ENCODE measurements at places on chromosomes 1 and 21. TPM values are rescaled to one million over a fixed set of nuclear protein-coding genes. Genes with fewer than 3 reads are reported as not detected.
A peak's percentile ranks its signal among the peaks of the same experiment; 100 is the strongest.

Gene SEMA6C
- 12.3 TPM for total RNA-seq

Gene CYYR1
- not detected for total RNA-seq

Gene RAB25
- total RNA-seq: 36.7 TPM

Gene RUNX3
- 5.3 TPM for total RNA-seq

Gene RGS18
- total RNA-seq: 4.0 TPM

Gene PLEKHN1
- total RNA-seq: 0.29 TPM

Gene RNASEL
- total RNA-seq: 8.0 TPM

Gene CRP
- total RNA-seq: not detected

Gene UCK2
- 39.1 TPM for total RNA-seq

DNA sequence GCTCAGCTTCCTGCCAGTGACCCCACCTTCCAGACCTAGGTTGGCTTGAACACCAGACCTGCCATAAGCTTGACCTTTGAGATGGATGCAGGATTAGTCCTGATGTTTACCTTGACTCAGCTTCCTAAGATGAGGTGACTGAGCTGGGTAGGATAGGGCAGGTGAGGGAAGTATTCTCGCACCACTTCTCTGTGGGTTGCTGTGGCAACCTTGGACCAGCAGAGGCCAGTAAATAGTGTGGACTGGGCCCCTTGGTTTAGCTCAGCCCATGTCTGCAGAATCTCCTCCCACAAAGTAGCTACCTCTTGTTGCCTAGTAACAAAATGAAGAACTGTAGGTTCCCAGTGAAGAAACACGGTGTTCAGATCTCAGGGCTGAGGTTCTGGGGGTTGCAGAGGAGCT is 8.4 kb downstream of the RPS6KA1 start:
- H3K4me1 ChIP-seq: peaks cover 26% of the 10 kb centered on the region
- H3K36me3 ChIP-seq: peaks cover 7% of the 10 kb centered on the region
- peak; percentile 60 for DNase-seq
- H3K4me3 ChIP-seq: no peak overlapping the region
- no peak overlapping the region for H3K27ac ChIP-seq

DNA sequence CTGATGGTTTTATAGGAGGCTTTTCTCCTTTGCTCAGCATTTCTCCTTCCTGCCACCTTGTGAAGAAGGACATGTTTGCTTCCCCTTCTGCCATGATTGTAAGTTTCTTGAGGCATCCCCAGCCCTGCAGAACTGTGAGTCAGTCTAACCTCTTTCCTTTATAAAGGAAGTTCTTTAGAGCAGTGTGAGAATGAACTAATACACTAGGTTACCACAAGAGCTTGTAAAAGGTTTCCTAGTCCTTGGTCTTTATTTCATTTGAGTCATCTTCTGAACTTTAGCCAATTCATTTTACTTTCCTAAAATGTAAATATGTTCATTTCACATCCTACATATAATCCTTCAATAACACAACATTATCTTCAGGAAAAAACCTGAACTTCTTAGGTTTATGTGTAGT is 365.3 kb downstream of the HHIPL2 start:
- H3K4me3 ChIP-seq: no peak overlapping the region
- no peak overlapping the region for H3K27ac ChIP-seq
- H3K36me3 ChIP-seq: no peaks in the 10 kb centered on the region
- no peaks in the 10 kb centered on the region for H3K27me3 ChIP-seq
- no peaks in the 10 kb centered on the region for H3K4me1 ChIP-seq

GRCh38 chr1:22503721-22504410 is 52.2 kb downstream of the ZBTB40 start:
- peaks cover 7% of the 10 kb centered on the region for H3K4me1 ChIP-seq
- H3K27ac ChIP-seq: no peak overlapping the region
- no peak overlapping the region for H3K4me3 ChIP-seq
- DNase-seq: no peak

GRCh38 chr1:65310078-65310587 is 790 bp downstream of the DNAJC6 start:
- DNase-seq: no peak
- H3K27me3 ChIP-seq: peaks cover 44% of the 10 kb centered on the region
- no peak overlapping the region for H3K27ac ChIP-seq
- peaks cover 14% of the 10 kb centered on the region for H3K4me1 ChIP-seq
- no peaks in the 10 kb centered on the region for H3K36me3 ChIP-seq
- peak overlapping the region; percentile 32 for H3K4me3 ChIP-seq

DNA sequence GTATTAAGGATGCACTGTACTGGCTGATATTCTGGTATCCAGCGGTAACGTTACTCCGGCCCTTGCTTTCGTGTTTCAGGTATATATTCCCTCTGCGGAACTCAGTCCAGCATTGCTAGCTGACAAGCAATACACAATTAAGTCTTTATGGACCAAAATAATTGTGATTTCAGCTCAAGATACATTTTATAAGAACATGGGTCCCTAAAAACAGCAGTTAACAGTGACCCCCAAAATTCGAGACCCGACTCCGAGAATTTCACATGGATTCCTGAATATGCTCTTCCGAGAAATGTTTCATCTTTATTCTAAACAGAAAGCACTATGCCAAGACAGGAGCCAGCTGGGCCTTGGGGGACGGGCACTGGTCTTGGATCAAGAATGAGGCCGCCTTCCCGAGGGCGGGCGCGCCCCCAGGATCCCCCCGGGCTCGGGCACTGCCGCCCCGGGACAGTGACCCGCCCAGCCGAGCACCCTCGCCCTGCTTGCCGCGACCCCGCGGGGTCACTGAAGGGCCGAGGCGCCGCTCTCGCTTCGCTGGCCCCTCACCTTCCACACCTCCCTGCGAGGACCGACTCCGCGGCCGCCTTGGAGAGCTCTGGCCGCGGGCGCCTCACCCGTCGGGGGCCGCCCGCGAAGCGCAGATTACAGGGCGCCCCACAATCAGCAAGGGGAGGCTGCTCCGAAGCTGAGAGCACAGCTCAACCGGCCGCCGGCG is 610 bp downstream of the SCYL3 start:
- DNase-seq: no peak
- H3K4me1 ChIP-seq: peaks cover 48% of the 10 kb centered on the region
- peaks cover 5% of the 10 kb centered on the region for H3K36me3 ChIP-seq
- H3K27ac ChIP-seq: peak overlapping the region; percentile 95

DNA sequence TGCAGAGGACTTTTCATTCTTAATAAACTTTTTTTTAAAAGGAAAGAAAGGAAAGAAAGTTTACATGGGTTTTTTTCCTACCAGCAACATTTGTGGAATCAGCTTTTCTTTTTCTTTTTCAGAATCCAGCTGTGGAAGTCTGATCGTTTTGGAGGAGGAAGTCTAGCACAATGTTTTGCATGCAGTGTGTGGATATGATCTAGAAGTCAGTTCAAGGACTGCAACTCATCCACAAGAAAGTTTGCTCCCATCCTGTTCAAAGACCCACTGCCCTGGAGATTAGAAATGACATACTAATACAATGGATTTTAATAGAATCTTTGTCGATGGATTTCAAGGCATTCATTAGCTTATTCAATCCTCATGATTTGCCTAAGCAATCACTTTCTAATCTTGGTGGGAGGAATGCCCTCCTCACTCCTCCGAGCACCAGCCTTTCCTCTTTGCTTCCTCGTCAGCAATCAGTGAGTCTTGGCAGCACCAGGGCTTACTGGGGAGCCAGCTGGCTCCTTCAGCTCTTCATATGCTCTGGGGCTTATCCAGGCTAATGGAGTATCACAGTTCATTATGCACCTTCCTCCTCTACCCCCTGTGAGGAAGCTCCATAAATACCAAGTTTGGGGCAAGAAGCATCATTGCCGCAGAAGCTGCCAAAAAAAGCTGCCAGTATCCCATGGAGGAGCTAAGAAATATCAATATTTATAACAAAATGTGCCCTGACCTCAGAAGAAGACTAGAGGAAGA is 392.3 kb upstream of the PKN2 start:
- no peaks in the 10 kb centered on the region for H3K27me3 ChIP-seq
- no peaks in the 10 kb centered on the region for H3K4me1 ChIP-seq
- H3K36me3 ChIP-seq: no peaks in the 10 kb centered on the region
- DNase-seq: no peak
- H3K27ac ChIP-seq: no peak overlapping the region

DNA sequence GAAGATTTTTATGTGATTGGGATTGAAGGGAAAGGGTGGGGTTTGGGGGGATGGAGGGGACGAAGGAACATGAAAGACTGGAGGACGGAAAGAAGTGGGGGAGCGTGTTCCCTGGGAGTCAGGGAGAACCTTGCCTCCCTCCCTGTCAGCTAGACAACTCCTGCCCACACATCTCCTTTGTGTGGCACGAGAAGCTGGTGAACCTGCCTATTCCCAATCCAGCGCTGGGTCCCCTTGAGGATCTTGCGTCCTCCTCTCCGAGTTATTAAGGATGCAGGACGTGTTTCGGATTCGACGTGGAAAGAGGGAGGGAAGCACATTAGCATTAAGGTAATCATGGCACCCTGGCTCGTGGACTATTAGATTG is 1.4 kb downstream of the LRRC7 start:
- no peak for DNase-seq
- H3K27me3 ChIP-seq: peaks cover 41% of the 10 kb centered on the region
- no peaks in the 10 kb centered on the region for H3K36me3 ChIP-seq
- H3K4me3 ChIP-seq: peak overlapping the region; percentile 54
- H3K27ac ChIP-seq: no peak overlapping the region

- H3K36me3 ChIP-seq: peaks cover 33% of the 10 kb centered on the region
- H3K27me3 ChIP-seq: no peaks in the 10 kb centered on the region
- DNase-seq: peak; percentile 24
- H3K4me3 ChIP-seq: no peak overlapping the region
These were observed 90.6 kb downstream of the TRIM11 start for GRCh38 chr1:228315945-228316588.

GRCh38 chr1:47585141-47585902 is 147.5 kb downstream of the FOXD2 start:
- no peak overlapping the region for H3K27ac ChIP-seq
- peaks cover 5% of the 10 kb centered on the region for H3K4me1 ChIP-seq
- peak; percentile 0 for DNase-seq

DNA sequence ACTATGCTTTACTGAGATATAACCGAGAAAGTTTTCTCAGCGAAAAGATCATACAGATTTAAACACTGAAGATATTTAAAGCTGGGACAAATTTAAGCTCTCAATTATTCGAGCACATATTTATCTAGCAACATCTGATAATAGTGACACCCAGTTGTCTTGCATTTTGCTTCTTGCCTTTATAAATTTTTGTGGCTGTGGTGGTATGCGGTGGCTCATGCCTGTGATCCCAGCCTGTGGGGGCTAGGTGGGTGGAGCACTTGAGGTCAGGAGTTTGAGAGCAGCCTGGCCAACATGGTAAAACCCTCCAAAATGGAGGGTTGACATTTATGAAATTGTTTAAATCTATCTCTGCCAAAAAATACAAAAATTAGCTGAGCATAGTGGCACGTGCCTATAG is 312.2 kb downstream of the SPATA17 start:
- H3K27ac ChIP-seq: no peak overlapping the region
- no peaks in the 10 kb centered on the region for H3K36me3 ChIP-seq
- H3K27me3 ChIP-seq: no peaks in the 10 kb centered on the region
- DNase-seq: no peak
- no peak overlapping the region for H3K4me3 ChIP-seq

GRCh38 chr1:100452641-100453040 is 85.3 kb upstream of the GPR88 start:
- no peaks in the 10 kb centered on the region for H3K27me3 ChIP-seq
- DNase-seq: peak; percentile 43
- peaks cover 36% of the 10 kb centered on the region for H3K4me1 ChIP-seq
- peaks cover 5% of the 10 kb centered on the region for H3K36me3 ChIP-seq
- no peak overlapping the region for H3K4me3 ChIP-seq

DNA sequence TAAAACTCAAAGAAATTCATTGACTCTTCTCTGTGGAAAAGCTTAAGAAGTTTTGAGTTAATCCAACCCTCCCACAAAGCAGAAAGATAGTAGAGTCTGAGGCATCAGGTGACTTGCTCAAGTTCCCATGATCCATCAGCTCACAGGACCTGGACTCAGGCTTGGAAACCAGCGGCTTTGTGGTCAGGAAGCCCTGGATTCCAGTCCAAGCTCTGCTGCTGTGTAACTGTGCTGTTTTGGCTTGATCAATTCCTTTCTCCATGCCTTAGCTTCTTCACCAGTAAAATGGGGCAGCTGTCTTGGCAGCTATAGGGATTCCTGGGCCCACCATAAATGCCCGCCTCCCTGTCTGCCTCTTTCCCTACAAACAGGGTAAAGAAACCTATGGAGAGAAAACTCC is 180.2 kb downstream of the HIVEP3 start:
- no peaks in the 10 kb centered on the region for H3K27me3 ChIP-seq
- peaks cover 36% of the 10 kb centered on the region for H3K4me1 ChIP-seq
- H3K4me3 ChIP-seq: no peak overlapping the region
- H3K27ac ChIP-seq: no peak overlapping the region
- H3K36me3 ChIP-seq: no peaks in the 10 kb centered on the region

DNA sequence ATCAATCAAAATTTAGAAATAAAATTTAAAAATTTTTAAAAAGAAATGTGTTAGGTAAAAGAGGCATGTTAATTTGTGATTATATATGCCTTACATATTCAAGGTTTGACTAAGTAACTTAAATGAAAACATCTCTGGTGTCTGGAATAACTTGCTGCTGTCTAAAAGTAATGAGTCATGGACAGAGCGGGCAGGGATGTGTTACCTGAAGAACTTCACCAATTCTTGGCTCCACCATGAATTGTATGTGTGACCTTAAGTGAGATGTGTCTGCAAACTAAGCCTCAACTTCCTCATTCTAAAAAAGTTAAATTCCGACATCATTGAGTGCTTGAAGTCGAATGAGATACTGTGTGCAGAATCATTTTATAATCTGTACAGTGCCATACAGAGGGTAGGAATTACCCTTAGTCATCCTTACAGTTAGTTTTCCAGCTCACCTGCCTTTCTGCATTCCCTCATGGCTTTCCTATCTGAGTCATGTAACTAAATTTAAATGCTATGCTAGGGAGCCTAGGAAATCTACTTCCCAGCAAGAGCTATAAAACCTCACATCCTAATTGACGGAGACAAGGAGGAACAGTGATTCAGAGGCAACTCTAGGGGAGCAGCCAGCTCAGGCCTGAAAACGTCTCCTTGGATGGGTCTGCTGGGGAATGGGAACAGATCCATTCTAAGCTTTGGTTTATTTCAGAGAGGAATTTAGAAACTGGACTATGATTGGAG is 100.7 kb upstream of the TSPAN2 start:
- H3K4me1 ChIP-seq: peaks cover 32% of the 10 kb centered on the region
- no peak overlapping the region for H3K4me3 ChIP-seq
- DNase-seq: no peak
- no peaks in the 10 kb centered on the region for H3K27me3 ChIP-seq
- no peaks in the 10 kb centered on the region for H3K36me3 ChIP-seq

All from stomach (tissue), 19 donors.